ENCODE measurements at places on chromosomes 4 and X. TPM values are rescaled to one million over a fixed set of nuclear protein-coding genes. Genes with fewer than 3 reads are reported as not detected.

- DNase-seq, result no peak
Observed at GRCh38 chr4:184310171-184310567, 92.5 kb upstream of the ENPP6 start.

DNA sequence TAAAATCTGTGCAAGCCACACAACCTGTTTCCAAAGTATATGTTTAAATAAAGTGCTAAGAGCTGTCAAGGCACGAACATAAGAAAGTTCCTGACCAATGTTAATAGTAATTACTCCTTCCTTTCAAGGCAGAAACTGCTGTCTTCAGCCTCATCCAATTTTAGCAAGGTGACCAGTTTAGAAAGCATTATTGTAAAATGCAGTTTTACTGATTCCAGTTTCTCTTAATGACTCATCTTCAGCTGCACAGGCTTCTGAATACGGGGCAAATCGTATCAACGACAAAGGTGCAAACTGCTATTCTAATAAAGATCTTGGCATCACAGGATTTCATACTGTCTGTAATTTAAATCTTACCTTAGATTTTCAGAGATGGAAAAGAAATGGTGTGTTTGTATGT lies 87.5 kb downstream of the PPP3CA start:
- DNase-seq, result no peak

GRCh38 chr4:30904588-30904987 lies 184.4 kb downstream of the PCDH7 start:
- DNase-seq, result no peak

DNA sequence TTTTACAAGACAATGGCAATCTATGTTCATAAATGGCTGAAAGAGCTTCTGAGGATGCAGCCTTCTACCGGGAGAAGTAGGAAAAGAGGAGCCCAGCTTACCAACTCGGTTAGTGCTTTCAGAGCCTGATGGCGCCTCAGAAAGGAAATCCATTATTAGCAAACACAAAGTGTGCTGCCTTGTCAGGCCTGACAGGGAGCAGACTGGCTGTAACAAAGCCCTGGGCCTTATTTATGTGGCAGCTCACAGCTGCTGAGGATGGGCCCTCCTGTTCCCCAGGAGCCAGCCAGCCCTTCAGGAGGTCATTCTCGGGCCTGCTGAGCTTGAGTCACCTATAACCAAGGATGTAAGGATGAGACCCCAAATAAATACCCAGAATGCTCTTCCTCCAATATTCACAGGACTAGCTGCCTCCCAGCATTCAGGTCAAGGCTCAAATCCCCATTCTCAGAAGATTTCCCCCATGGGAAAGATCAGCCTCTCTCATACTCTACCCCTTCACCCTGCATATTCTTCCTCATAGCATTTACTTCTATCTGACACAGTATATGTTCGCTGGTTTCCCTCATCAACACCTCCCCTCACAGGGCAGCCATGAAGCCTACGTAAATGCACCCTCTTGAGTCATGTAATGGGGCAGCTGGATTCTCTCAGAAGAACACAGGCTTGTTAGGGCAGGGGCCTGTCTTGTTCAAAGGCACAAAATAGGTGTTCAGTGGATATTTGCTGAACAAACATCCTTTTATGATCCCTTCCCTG lies 227.0 kb upstream of the RASGEF1B start:
- no peak for DNase-seq

GRCh38 chr4:147088146-147088545 lies 142.5 kb upstream of the TTC29 start:
- DNase-seq, result no peak

GRCh38 chr4:166312166-166312565 lies 439.1 kb downstream of the TLL1 start:
- DNase-seq, result no peak

DNA sequence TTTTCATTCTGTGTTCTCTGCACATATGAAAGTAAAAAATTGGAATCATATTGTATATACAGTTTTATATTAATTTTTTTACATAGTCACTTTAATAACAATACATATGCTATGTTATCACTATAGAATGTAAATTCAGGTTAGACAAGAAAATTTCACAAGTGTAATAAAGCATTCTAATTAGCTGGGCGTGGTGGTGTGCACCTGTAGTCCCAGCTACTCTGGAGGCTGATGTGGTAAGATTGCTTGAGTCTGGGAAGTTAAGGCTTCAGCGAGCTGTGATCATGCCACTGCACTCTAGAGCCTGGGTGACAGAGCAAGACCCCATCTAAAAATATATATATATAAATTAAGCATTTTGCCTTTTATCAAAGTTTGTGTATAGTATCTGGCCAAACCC lies 95.7 kb downstream of the ANXA3 start:
- no peak for DNase-seq

DNA sequence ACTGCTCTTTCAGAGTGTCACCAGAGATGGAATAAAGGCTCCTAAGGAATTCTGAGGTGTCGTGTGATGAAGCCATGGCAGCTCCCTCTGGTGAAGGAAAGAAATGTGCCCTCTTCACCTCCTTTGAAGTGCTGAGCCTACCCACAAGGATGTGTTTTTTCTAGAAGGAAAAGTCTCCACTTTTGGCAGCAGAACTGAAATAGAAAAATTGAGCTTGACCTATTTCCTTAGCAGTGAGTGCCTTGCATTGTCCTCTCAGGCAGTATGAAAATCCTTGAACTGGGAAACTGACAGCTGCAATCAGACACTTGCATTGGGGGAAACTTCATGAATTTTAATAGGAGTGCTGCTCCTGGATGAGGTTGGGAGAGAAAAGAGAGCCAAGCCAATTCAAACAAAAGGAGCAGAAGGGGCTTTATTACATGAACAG lies 95.2 kb downstream of the DCLK2 start:
- no peak for DNase-seq

DNA sequence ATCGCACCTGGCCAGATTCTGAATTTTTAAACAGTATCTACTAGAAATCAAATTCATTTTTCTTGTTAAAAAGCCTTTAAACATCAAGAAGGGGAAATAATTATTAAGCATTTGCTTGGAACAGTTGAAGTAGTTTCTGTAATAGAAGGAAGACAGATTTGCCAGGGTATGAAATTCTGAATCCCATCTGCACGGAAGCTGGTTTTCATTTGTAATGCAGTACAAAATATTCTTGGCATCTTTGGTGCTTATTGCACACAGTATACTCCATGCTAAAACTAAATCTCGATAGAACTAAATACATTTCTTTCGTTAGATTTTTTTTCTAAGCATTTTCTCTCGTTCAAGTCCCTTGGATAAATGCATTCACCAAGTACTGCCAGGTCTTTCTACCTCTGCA lies 25.3 kb downstream of the TRIM2 start:
- no peak for DNase-seq

- DNase-seq, result no peak
Observed at GRCh38 chr4:182778222-182778982, 138.8 kb downstream of the DCTD start.

GRCh38 chr4:141599853-141600252 lies 36.5 kb upstream of the IL15 start:
- DNase-seq, result no peak

- no peak for DNase-seq
Observed at GRCh38 chrX:67044866-67045265, 406.0 kb upstream of the EDA2R start.

DNA sequence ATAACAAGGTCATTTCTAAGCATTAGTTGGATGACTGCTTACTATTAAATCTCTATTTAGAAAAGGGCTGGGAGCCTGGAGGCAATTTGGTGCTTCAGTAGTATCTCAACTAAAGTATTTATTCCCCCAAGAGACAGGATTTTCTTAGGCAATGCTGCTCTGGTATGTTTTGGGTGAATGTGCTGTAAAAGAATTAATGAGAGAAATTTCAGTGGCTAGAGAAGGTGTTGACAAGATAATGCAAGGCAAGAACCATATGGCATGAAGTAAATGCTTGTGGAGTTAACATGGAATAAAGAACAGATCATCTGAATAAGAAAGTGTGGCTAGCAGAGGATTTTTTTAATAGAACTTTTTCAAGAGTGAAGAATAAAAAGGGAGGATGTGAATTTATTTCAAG lies 3.9 kb downstream of the CYP2U1 start:
- no peak for DNase-seq

- DNase-seq, result no peak
Observed at GRCh38 chr4:73702796-73703287, 37.5 kb upstream of the CXCL8 start.

DNA sequence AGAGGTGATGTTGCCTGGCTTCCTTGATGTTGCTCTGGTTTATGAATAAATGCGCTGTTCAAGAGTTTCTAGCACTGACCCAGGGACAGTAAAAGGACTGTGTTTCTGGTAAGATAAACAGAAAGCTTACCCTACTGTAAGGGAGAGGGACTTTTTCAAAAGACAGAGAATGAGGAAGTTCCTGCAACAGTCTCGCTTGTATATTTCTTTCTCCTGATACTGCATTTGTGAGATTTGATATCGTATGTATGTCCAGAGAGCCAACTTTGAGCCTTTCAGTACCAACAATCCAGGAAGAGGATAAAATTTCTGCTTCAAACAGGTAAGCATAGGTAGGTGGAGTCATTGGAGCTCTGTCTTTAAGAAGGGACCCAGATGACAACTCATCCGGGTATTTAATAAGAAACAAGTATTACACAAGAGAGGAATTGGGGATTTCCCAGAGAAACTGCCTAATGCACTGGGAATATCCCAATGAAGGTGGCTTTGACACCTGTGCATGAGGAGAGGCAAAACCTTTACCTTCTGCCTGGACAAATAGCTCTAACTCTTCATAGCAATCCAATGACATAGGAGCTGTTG lies 773 bp downstream of the DAPP1 start:
- no peak for DNase-seq

DNA sequence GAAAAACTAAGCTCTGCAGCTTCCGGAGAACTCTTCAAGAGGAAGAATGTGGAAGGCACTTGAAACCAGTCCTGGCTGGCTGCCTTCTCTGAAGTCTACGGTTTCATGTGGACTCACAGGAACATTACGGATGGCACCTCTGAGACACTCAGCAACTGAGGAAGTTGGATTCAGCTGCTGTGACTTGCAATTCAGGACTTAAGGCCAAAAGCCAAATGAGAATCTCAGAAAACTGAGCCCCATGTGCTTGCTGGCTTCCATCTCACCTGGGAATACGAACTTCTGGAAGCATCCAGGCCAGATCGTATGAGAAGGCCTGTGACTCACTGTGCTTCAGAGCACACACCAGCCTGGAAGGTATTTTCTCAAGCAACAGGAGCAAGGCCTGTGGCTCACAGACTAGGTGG lies 107.8 kb upstream of the GPC4 start:
- no peak for DNase-seq

- no peak for DNase-seq
Observed at GRCh38 chr4:188214861-188215260, 75.6 kb downstream of the TRIML1 start.

GRCh38 chrX:155876704-155877103 lies 4.4 kb upstream of the VAMP7 start:
- DNase-seq, result no peak

- no peak for DNase-seq
Observed at GRCh38 chr4:14856934-14857235, 145.4 kb upstream of the CPEB2 start.

DNA sequence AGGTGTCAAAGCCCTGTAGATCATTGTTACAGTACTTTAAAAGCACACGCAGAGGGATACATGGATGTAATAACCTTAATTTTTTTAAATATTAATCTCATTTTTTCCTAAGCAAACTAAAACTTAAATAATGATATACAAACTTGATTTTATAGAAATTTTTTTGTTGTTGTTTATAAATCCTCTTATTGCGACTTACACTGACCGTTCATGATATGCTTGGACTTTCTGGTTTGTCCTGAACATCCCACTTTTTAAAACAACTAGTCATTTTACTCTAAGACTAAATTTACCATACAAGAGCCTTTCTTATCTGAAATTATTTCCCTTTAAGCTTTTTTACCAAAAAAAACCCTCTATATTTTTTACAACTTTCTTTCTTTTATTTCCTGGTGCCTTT lies 2106.0 kb downstream of the PCDH7 start:
- no peak for DNase-seq

GRCh38 chr4:173958445-173958844 lies 325.0 kb downstream of the FBXO8 start:
- no peak for DNase-seq

- no peak for DNase-seq
Observed at GRCh38 chr4:88629826-88630225, 37.5 kb downstream of the HERC3 start.

DNA sequence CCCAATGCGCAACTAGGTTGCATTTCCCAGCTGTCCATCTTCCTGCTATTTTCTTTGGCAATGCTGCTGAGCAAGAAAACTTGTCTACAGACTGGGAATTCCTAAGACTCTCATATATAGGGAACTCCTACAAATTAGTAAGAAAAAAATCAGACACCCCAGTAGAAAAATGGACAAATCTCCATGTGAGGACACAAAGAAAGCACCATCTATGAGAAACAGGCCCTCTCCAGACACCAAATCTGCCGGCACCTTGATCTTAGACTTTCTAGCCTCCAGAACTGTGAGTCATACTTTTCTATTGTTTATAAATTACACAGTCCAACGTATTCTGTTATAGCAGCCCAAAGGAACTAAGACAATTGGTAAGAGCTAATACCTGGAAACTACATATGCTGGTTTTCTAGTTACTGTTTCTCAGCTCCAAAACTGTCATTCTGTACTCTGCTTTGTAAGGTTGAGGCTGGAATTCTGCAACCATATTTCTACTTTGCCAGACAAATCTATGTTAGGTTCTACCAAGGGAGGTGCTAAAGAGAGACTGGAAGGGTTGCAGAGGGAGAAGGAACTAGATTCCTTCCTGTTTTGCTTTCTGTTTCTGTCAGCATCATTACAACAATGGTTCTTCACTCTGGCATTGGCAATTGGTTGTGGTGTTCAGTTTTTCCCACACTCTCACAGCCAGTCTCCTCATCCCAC lies 35.7 kb upstream of the FAM241A start:
- no peak for DNase-seq

GRCh38 chrX:39492497-39493162 lies 605.1 kb downstream of the BCOR start:
- no peak for DNase-seq

Gene SULT1B1
- total RNA-seq, result 0.99 TPM

Gene HMGN5
- total RNA-seq, result 3.6 TPM

Gene UNC5C
- total RNA-seq, result 3.3 TPM

Gene GAGE2A
- not detected for total RNA-seq

Gene TCEAL7
- total RNA-seq, result 6.4 TPM

Gene HADH
- 103 TPM for total RNA-seq

Gene ARHGAP10
- 46.5 TPM for total RNA-seq

Gene POU3F4
- total RNA-seq, result not detected

Gene KCND1
- total RNA-seq, result 1.4 TPM
